Esophagus mucosa (tissue), 1 donor: ENCODE measurements at places on chromosomes 4 and X. TPM values are rescaled to one million over a fixed set of nuclear protein-coding genes. Genes with fewer than 3 reads are reported as not detected.

The ASMT gene
- not detected for total RNA-seq

The MGARP gene
- 0.28 TPM for total RNA-seq

The DUX4 gene
- total RNA-seq, result 0.56 TPM

The ODAPH gene
- 0.12 TPM for total RNA-seq

The GAB1 gene
- total RNA-seq, result 30.2 TPM

The SCOC gene
- 30.3 TPM for total RNA-seq

The SHROOM3 gene
- total RNA-seq, result 20.7 TPM

The NR0B1 gene
- total RNA-seq, result not detected

The VCX3A gene
- not detected for total RNA-seq

The RPL34 gene
- total RNA-seq, result 1,021 TPM

The TGIF2LX gene
- total RNA-seq, result not detected

The CPE gene
- total RNA-seq, result 15.4 TPM

The RIBC1 gene
- 0.36 TPM for total RNA-seq

The MAGEA3 gene
- not detected for total RNA-seq

The RBMX2 gene
- total RNA-seq, result 11.4 TPM

The SYN1 gene
- 0.16 TPM for total RNA-seq

The HEPH gene
- 2.9 TPM for total RNA-seq

The TMPRSS11D gene
- 196 TPM for total RNA-seq

The TRIM60 gene
- not detected for total RNA-seq

The TEX13D gene
- not detected for total RNA-seq

The PDGFC gene
- 4.4 TPM for total RNA-seq

The USP26 gene
- not detected for total RNA-seq

The DACH2 gene
- not detected for total RNA-seq

The ARAF gene
- total RNA-seq, result 33.8 TPM

The INPP4B gene
- 9.7 TPM for total RNA-seq

The CLTRN gene
- total RNA-seq, result 0.20 TPM
